Stimulated activated CD4-positive, alpha-beta T cell treated with anti-CD3 and anti-CD28 coated beads, Interleukin-15, amount 100 ng/mL, for 1 hour (primary cell): ENCODE measurements at places on chromosomes 3 and 15.

GRCh38 chr3:2713923-2714322 is 396.3 kb downstream of the IL5RA start:
- no peak for DNase-seq

GRCh38 chr3:146139586-146140110 is 21.3 kb downstream of the PLOD2 start:
- no peak for DNase-seq

DNA sequence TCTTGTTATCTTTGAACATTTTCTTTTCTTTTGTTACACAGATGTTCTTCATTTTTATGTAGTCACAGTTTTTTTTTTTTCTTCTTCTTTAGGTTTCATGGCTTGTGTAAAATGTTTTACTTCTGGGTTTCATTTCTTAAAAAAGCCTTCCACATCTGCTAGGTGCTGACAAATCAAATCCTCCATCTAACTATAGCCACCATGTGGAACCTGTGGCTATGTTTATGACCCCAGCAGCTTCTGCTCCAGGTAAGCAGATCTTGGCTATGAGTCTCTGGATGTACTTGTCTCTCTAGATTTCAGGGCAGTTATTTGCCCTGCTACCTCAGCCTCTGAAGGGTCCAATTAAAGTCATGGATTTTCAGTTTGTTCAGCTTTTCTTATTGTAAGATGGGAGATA is 44.5 kb downstream of the OXSM start:
- DNase-seq = no peak

DNA sequence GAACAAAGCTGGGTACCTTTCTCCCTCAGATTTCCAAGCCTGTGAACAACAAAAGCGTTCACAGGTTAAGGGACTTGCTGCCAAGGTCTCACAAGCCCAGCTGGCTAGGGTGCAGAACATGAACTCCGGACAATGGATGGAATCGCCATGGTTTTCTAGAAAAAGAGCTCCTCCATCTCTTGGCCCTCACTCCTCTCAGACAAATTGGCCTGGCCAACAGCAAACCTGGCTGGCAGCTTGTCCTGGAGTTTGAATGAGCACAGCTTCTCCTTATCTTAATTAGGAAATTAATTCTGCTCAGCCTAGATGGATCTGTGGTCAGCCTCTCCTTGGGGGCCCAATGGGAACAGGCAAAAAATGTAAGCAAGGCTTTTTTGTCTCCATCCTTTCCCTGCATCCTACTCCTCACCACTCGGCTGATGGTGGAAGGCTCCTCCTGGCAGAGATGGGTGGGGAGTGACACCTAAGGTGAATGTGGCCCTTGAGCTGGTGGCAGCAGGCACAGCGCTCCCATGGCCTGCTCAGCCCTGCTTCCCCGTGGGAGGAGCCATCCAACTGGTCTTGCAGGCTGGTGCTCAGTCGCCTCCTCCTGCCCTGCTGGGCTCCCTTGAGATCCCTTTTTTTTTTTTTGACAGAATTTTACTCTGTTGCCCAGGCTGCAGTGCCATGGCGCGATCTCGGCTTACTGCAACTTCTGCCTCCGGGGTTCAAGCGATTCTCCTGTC is 5.8 kb downstream of the KLHL25 start:
- DNase-seq = no peak

GRCh38 chr15:62173215-62173614 is 8.1 kb upstream of the C2CD4B start:
- DNase-seq = no peak

DNA sequence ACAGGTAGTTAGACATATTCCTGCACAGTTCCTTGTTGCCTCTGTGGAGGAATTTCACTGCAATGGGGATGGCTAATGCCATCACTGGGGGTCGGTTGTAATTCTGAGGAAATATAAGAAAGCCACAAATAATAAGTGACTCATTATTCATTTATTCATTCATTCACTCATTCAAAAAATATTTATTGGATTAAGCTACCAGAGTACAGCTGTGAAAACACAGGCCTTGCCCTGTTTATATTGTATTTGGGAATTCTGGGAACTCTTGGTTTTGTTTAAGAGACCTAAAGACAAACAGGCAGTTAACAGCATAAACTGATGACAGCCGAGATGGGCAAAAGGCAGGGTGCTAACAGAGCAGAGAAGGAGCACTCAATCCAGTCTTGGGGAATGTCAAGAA is 23.6 kb downstream of the PTX3 start:
- no peak for DNase-seq

DNA sequence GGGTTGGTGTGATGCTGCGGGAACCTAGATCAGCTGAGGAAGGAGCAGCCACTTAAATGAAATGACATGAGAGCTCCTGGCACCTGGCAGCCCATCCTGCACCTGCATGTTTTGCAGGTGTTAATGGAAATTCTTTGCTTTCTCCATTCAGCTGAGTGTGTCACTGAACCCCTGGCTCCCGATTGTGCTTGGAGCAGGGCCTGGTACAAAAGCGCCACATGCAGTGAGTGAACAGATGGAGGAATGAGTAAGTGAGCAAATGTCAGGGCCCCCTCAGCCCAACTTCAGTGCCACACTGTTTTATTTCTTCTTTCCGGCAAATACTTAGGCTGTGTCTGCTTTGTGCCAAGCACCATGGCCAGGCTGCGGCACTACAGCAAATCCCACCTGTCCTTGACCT is 132.2 kb downstream of the ASB7 start:
- DNase-seq = no peak

GRCh38 chr15:62403164-62403809 is 238.2 kb upstream of the C2CD4B start:
- DNase-seq = no peak

- no peak for DNase-seq
These were observed 179.2 kb downstream of the RORA start for GRCh38 chr15:61049934-61050333.

DNA sequence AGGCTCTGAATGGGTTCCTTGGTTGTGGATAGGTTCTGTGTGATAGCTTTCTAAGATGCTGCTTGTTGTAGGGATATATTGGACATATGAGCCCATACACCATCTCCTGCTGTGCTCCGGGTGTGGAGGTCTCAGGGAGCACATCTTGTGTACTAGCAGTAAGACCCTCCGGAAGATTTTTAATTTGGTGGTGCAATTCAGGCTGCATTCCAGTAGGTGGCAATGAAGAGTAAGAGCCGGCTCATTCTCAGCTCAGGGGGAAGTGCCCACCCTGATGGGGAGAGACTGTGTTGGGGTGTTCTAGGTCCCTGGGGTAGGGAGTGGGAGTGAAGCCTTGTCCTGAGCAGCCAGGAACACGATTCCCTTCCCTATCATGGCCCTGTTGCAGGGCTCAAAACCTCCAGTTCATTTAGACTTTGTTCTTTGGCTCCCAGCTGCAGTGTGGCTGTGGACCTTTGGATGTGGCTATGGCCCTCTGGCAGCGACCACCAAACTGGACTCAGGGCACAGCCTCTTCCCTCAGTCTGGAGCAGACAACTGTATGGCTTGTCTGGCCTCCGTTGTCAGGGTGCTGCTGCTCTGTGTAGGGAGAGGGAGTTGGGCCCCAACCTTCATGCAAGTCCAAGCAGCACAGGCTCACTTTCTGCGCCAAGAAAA is 104.7 kb downstream of the UNC13C start:
- DNase-seq = no peak

DNA sequence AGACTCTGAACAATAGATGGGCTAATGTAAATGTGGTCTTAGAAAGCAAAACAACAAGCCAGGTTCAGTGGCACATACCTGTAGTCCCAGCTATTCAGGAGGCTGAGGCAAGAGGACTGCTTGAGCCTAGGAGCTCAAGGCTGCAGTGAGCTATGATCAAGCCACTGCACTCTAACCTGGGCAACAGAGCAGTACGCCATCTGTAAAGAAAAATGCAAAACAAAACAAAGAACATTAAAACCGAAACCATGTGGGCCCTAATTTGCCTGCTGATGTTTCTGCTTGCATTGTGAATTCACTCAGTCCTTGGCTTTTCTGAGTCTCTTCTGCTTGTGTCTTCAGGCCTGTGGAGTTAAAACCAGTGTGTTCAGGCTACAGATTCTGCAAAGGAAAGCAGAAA is 56.7 kb downstream of the CCNL1 start:
- DNase-seq = no peak

DNA sequence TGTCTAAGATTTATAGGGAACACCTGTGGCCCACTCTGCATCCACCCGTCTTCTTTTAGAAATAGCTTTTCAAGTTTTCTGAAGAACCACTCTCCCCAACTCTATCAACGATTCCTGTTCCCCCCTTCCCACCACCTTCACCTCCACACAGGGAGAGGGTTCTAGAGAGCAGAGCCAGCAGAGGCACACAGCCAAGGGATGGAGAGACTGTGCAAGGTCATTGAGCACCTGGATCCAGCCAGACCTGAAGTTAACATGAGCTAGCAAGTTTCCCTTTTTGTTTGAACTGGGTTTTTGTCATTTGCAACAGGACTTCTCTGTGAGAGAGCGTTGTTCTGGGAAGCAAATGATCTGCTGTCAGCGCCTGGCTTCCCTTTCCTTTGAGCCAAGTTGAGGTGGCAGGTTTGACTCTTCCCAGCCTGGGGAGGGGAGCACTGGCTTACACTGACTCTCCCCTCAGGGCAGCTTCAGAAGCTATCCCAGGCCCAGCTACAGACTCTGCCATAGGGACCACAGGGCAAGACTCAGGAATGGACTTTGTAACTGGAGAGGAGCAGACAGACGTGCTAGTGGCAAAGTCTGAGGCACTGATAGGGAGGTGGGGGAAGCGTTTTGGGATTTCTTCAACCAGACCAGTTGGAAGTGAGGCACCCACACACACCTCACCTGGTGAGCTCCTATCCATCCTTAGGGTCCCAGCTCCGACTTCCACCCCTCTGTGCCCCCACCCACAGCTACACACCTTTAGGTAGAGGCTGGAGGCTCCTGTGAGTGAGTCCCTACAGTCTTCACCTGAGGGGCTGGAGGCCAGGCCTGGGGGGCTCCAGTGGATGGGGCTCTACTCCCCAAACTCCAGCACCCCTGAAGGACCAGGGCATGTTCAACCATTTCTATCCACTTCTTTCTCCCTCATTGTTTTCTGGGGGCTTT is 19.4 kb upstream of the PLXNA1 start:
- no peak for DNase-seq

DNA sequence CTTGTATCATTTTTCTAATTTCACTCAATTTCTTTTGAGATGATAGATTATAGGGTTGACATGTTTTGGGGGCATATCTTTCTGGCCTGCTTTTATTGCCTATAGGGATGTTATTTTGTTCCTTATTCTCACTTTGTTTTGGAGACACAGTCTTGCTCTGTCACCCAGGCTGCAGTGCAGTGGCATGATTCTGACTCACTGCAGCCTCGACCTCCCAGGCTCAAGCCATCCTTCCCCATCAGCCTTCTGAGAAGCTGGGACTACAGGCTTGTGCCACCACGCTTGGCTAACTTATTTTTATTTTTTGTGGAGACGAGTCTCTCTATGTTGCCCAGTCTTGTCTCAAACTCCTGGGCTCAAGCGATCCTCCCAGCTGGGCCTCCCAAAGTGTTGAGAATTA is 72.8 kb upstream of the FAN1 start:
- no peak for DNase-seq

DNA sequence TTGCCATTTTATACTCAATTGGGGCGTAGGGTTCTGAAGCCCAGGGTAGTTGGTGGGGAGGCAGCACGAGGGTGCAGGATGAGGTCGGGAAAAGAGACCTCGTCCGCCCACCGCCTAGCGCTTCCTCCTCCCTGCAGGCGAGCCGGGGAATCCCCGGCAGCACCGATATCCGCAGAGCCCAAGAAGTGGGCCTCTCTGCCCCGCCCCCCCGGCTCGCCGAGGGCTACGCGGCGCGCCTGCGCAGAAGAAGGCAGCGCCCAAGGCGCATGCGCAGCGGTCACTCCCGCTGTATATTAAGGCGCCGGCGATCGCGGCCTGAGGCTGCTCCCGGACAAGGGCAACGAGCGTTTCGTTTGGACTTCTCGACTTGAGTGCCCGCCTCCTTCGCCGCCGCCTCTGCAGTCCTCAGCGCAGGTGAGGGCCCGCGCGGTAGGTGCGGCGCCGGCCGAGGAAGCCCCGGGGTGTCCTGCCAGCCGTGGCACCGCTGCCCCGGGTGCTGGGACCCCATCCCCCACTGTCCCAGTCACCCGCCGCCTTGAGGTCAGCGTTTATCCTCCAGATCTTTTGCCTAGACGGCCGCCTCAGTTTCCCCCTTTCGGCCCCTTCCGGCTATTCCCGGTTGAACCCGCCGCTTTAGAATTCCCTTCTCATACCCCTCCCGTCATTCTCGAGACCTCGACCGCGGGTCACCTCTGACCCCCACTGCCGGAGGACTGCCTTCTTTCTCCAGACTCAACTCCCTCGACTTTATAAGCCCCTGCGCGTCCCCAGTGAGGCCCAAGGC is at the start of gene ALAS1:
ALAS1 (plus strand) TSS at position 319 of the 784 bp plus-strand sequence. CDS start 1,082 bp downstream, outside the sequence.
- peak; percentile 91 for DNase-seq

DNA sequence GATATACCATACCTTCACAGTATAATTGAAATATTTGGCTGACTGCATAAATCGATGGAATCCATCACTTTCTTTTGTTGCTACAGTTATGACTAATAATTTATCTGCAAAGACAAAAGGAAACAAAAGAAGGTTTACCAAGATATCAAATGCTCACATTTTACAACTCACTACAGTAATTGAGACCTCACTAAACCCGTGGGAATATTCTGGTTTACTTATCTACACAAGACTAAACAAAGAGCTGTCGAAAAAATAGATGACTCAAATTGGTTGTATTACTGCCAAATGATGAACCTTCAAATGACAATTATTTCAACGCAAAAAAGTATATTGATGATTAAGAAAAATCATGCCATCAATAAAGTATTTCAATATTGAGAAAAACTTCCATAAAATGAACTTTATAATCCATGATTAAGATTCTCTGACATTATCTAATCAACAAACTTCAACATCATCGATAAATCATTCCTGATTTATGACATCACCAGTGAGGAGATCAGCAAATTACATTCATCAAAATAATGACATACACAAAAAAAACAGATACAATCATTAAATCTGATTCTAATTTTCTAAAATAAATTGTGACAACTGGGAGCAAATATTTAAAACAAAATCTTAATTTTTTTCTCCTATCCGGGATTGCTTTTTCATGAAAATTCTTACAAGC is 36.7 kb downstream of the PLOD2 start:
- DNase-seq = no peak

DNA sequence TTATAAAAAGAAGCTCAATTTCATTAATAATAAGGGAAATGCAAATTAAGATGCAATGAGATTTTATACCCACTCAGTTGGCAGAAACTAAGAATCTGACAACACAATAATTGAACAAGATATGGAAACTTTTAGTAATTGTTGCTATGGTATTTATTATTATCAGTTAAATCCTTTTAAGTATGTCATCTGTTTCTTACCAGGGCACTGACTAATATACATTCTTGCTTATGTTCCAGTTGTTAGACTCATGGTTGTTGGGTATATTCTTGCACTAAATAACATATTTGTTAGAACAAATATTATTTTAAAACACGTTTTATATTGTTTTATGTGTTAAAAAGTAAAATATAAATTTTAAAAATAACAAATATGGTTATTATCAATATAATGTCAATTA is 690.3 kb downstream of the MECOM start:
- no peak for DNase-seq

DNA sequence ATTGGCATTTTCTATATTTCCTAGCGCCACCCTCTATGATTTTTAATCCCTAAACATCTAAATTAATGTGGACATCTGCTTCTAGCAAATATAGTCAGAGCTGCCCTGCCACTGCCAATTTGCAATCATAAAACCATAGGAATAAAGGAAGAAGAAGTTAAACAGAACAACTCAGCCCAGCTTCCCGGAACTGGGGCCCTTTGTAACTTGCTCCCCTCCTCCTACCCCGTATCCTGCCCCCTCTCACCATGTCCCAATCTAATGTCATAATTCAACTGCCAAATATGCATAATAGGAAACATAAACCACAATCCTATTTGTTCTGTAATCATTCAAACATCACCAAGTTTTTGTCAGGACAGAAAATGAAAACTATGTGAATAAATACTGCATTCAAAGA is 74.4 kb upstream of the ACP3 start:
- no peak for DNase-seq

GRCh38 chr3:141709126-141709770 is 28.9 kb upstream of the RNF7 start:
- DNase-seq = no peak
